Bronchial epithelial cell (primary cell): ENCODE measurements at places on chromosomes 5 and 9.

DNA sequence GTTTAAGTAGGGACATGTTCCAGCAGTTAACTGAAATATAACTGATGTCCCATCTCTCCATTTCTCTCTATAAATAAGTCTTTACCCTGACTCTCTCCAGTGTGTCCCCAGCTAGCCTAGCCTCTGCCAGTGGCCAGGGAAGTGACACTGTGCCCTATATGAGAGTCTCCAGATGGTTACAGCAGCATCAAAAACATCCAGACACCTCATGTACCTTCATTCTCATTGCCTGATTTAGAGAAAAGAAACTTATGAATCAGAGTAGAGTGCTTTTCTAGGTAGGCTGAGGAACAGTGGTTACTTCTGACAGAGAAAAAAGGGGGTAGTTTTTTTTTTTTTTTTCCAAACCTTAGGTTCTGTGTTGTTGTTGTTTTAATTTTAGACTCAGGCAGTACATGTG is 148.5 kb downstream of the GNAQ start:
- no peak for DNase-seq

DNA sequence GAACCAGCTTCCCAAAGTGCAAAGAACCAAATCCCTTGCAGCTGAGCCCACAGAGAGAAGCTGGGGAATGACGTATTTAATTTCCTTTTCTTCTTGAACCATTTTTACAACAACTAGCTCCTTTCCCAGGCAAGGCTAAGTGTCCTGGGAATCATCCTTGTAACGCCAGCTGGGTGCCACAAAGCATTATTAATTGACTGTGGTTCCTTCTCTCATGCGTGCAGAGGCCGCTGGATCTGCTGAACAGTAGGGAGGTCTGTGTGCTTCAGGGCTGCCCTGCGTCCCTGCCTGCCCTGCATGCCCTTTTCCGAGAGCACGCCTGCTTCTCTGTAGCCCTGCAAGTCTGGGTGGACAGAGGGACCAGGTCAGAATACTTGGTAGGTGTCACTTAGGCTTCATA is 124.1 kb upstream of the OTULINL start:
- DNase-seq: no peak

DNA sequence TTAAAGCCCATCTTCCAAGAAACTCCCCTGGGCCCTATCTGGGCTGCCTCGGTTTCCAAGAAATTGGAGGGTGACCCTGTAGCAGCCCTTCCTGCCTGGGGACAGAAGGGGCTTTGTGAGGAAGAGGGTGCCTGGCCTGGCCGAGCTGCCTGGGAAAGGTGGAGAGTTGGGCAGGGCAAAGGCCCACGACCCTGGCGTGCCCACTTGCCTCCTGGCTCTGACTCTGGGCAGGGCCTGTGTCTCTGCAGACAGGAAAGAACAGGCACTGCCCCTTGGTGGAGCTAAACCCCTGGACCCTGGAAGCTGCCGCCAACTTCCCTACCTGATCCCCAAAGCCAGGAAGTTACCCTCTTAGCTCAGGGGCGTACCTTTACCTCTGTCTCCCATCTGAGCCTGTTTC is 149.3 kb downstream of the RGS3 start:
- DNase-seq: no peak

DNA sequence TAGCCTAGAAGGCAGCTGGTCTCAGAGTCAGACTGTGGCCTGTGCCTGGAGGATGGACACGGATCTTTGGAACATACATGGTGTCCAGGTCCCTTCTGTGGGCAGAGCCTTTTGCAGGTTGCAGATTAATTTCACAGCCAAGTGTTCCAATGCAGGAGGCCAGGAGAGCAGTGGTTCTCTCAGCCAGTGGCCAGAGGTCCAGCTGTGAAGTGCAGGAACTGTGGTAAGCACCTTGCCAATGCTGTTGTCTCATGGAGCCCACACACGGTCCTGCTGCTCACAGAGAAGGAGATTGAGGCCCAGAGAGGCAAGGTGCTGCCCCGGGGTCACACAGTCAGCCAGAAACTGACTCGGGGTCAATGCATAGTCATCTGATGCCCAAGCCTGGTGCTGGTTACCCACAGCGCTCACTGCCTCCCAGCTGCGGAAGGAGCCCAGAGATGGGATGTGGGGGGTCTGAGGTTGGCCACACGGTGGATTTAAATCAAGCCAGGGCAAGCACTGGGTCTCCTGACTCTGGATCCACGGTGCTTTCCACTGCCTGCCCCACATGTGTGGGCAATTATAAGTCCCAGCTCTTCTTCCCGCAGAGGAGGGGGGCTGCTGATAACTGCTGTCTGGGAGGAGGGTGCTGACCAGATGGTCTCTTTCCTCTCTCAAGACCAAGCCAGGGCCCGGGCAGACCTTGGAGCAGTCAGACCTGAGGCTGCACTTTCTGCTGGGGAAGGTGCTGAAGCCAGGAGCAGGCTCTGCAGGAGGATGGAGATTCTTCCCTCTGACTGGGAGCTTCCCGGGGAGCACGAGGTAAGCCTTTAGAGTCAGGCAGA is 2.8 kb downstream of the PDGFRB start:
- DNase-seq: no peak

DNA sequence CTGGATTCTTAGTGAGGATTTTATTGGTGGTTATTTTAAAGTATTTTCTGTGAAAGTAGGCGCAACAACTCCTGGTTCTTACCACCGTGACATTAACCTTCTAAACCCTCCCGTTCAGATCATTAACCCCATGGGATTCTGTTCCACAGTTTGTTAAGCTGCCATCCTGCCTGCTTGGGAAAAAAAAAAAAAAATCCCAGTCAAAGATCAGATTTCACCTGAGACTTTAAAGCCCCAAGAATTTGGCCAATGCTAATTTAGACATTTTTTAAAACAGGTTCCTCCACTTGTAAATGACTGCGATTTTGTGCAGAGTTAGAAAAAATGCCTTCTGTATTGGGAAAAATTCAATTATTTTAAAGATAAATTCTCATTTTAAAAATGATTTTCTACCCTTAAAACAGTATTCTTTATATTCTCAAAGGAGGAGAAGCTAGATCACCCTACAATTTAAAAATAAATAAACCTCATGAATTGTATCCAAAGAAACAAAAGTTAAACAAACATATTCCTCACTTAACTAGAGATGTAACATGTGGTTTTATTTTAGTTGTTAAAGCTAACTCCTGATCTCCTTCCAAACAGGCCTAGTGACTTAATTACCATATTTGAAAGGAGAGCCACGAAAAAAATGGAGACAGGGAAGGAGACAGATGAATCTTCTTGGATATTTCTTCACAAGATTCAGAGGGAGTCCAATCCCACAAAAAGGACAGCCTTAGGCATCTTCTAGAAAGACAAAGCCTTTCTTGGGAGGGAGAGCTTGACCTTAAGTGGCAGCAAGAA is 93.1 kb upstream of the IFNK start:
- no peak for DNase-seq

- no peak for DNase-seq
These were observed 62.8 kb upstream of the VCAN start for GRCh38 chr5:83408719-83409118.

GRCh38 chr5:33420946-33421345 is 19.8 kb upstream of the TARS1 start:
- no peak for DNase-seq

DNA sequence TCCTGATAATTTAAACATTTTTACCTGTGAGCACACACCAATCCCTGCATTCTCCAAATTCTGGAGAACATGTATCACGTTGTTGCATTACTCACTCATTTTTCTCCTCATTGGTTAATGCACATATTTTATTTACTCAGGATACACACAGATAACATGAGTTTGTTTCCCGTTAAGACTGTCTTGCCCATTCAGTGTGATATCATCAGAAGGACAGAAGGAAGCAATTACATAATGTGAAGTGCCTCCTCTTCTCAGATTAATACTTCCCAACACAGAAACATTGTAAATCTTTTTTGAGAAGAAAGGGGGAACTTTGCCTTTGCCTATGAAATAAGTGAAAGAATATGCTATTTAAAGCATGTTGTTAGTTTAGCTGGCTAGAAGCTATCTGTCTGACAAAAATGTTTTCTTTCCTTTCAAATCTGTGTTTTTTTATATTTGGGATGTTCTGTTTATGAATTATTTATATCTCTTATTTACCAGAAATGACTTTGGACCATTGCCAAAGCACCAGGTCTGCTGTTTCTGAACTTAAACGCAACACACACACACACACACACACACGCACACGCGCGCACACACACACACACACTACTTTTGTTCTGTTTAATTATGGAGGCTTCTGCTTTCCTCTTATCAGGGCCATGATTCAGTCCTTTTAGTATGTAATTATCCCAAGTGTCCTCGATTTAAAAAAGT is 186.5 kb downstream of the CHSY3 start:
- DNase-seq: peak; percentile 44

GRCh38 chr9:93230601-93231000 is 46.7 kb downstream of the WNK2 start:
- DNase-seq: no peak

GRCh38 chr9:93093877-93094657 is 1.9 kb upstream of the CARD19 start:
- no peak for DNase-seq

- no peak for DNase-seq
These were observed 263.8 kb upstream of the TLE4 start for GRCh38 chr9:79308012-79308411.

GRCh38 chr9:113401027-113401792 is at the start of gene ALAD:
TSS of gene ALAD (minus strand) at chr9:113401284. CDS start at chr9:113393559, 7,725 bp downstream.
- DNase-seq: peak; percentile 89

GRCh38 chr5:132022737-132023136 is 11.3 kb upstream of the ACSL6 start:
- DNase-seq: peak; percentile 10

DNA sequence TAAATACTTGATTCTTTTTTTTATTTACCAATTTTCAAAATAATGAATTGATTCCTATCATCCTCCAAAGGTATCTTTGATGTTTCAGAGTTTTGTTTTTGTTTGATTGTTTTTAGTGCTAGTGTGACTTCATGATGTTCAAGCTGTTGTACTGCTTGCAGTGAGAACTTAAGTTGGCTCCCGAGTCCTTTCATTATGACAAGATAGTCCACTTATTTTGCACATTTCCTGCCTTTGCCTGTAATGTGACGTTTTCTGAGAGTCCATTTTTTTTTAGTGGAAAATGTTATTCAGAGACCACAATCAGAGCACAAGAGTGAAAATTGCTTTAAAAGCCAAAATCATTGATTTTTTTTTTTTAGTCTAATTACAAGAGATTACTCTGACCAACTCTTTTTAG is 60.1 kb upstream of the FCHO2 start:
- no peak for DNase-seq
